ENCODE measurements at places on chromosomes 13 and 19.

DNA sequence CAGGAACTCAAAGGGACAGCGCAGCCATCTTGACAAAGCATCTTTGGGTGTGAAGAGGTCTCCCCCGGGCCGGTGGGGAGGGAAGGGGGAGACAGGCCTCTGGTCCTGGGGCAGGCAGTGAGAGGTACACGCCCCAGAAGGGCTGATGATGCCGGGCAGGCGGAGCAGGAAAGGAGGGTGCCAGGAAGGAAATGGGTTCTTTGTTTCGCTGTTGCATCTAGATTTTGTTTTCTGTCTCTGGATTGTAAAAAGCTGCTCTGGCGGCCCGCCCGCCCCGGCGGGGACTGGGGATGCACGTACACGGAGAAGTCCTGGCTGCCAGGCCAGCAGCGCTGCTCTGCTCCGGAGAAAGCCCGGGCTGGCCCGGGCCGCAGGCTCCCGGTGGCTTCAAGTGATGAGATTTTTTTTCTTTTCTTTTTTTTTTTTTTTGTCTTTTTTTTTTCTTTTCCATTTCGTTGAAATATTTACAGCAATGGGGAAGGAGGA, 13.2 kb upstream of the ASF1B start:
- DNase-seq: peak; percentile 3

DNA sequence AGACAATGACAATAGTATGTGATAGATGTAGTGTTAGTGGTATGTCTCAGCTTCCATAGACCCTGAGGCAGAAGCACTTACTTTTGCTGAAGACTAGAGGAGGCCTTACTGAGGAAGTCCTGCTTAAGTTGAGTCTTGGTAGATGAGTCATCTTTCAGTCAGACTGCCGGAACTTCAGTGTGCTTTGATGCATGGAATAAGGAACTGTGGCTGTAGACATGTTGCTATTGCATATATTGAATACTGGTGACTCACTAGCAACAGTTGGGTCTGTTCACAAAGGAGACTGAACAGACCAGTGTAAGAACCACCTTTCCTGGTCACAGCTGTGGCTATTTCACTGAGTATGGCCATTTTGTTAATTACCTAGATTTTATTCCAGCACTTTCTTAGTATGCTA, 1000.6 kb downstream of the OLFM4 start:
- DNase-seq: peak; percentile 87

GRCh38 chr19:12544401-12544876, 6.8 kb downstream of the ZNF564 start:
- no peak for DNase-seq

DNA sequence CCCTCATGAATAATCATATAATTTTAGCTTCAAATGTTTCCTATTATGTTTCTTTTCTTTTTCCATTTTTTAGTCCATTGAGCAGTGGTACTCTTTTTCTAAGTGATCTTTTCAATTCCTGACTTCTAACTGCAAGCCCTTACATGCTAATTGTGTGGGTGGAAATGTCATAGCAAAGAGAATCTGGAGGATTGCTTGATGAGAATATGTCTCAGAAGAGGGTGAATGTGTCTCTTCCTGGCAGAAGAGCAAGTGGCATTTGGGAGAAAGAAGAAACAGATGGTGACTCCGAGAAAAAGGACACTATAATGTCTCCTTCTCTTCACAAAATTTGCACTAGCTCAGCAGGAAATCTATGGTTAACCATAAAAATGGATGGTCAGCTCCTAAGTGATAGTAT, 2320.0 kb downstream of the PCDH9 start:
- peak; percentile 66 for DNase-seq

DNA sequence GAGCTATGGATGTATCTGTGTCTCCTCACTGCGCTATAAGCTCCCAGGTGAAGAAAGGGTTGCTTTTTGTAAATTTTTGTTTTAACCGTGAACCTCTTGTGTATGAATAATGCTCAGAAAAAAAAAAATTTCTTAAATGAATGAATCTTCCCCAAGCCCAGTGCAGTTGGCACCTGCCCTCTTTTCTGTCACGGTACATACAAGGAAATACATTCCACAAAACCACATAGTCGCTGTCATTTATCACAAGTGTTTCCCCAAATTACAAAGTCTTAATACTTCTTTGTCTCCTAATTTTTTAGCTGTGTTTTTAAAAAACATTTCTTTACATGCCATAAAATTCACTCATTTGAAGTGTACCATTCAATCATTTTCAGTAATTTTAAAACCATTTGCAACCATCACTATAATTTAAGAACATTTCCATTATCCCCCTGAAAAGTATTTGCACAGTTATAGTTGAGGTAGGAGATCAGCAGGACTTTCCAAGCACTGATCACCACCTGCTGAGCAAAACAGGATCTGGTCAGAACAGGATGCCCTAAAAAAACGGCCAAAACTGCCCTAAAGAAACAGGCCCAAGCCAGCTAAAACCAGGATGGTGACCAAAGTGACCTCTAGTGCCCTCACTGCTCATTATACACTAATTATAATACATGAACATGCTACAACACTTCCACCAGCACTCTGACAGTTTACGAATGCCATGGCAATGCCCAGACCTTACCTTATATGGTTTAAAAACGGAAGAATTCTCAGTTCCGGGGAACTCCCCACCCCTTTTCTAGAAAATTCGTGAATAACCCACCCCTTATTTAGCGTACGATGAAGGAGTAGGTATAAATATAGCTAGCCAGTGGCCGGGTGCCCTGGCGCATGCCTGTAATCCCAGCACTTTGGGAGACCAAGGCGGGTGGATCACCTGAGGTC, 1.3 kb upstream of the TEX30 start:
- DNase-seq: no peak

DNA sequence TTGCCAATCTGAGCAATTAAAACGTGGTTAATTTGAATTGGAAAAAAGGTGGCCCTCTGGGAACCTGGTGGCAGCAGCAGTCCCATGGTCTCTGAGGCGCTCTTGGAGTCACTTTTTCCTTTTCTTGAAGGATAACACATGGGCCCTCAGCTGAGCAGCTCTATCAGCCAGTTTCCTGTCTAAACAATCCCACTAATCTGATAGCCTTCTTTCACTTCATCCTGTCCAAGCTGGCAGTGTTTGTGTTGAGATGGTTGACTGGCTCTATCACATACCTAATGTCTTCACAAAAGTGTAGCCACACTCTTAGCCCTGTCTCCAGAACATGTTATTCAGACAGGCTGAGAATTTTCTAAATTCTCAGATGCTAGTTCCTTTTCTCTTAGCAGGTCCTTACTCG, 10.7 kb downstream of the MZT1 start:
- no peak for DNase-seq

GRCh38 chr19:45641274-45642105, 2.3 kb upstream of the EML2 start:
- DNase-seq: peak; percentile 96
